ENCODE measurements at places on chromosomes 12 and 14.

DNA sequence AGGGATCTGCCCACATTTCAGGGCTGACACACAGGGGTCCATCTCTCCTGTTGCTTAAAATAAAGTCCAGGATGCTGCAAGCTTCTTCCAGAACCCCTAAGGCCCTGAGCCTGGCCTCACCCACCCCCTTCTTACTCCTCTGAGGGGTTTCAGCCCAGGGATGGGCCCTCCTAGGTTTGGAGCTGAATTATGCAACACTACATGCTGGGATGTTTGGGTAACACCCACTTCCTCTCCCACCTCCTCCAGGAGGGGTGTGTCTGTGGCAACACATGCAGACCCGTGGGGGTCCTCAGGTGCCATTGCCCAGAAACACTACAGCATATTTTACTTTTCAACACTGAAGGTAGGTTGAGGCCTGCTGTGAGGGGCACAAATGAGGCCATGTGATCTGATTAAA is 5.4 kb downstream of the FBLN5 start:
- DNase-seq, result no peak

GRCh38 chr12:122544537-122544936 is 17.5 kb downstream of the KNTC1 start:
- no peak for DNase-seq

GRCh38 chr14:103019826-103020225 is 37.5 kb downstream of the CDC42BPB start:
- no peak for DNase-seq

GRCh38 chr12:23446746-23447145 is 502.7 kb downstream of the SOX5 start:
- DNase-seq, result no peak

DNA sequence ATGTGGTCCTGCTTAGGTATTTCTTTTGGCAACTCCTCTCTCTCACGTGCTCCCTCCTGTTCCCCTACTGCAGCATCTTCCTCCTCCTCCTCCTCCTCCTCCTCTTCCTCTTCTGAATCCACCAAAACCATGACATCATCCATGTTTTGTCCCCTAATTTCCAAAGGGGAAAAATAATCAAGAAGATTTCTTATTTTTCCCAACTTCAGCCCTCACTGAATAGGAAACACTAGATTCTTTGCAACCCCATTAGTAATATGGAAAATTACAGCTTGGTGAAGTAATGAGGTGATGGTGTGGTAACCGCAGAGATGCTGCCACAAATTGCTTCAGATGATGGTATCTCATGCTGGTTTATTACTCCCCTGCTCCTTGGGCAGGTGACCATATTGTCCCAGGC is 7.5 kb upstream of the WSB2 start:
- DNase-seq, result no peak

DNA sequence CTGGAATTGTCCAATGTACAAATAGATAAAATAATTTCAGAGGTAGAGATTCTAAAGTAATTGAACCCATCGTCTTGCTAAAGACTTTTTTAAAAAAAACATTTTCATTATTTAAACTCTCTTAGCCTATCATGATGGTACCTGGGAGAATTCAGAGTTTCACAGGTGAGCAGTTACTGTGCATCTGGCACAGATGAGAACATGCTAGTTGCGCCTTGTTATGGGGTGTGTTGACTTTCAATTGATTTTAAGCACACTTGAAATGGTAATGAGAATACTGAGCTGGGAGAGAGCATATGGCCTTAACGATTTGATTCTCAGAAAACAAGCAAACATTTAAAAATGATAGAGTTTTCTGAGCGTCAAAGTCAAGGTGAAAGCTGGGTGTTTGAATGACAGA is 66.6 kb downstream of the FLRT2 start:
- no peak for DNase-seq

GRCh38 chr12:6936636-6937480 is 6.8 kb upstream of the RNU7-1 start:
- no peak for DNase-seq

DNA sequence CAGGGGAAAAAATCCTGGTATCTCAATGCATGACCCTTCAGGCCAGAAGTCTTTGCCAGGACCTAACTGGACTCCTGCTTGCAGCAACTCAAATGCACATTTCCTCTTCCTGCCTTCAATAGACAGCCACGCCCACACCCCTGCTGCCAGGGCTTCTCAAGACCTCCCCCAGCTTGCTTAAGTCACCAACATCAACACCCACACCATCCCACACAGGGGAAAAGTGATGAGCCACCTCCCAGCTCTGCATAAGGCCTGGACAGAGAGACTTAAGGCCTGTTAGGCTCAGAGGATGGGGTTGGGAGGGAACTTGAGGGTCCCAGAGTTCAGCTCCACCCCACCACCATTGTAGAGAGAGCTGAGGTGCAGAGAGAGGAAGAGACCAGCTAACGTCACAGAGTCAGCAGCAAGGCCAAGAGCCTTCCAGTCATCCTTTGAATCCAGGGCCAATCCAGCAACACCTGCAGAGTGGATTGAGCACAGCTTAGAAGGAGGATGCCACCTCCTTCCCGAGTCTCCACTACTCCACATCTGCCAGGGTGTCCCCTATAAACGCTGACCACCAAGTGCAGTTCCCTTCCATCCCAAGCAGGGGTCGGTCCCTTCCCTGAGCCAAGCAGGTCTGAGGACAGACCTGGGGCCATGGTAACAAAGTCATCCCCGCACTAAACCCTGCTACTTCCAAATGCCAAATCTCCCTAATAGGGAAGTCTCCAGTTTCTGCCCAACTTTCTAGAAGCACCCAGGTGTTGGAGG is 50.0 kb downstream of the KDM2B start:
- no peak for DNase-seq

- DNase-seq, result no peak
Measured at GRCh38 chr12:8629486-8630033, 16.9 kb upstream of the AICDA start.

GRCh38 chr14:84351646-84352045 is 1178.3 kb upstream of the FLRT2 start:
- no peak for DNase-seq

DNA sequence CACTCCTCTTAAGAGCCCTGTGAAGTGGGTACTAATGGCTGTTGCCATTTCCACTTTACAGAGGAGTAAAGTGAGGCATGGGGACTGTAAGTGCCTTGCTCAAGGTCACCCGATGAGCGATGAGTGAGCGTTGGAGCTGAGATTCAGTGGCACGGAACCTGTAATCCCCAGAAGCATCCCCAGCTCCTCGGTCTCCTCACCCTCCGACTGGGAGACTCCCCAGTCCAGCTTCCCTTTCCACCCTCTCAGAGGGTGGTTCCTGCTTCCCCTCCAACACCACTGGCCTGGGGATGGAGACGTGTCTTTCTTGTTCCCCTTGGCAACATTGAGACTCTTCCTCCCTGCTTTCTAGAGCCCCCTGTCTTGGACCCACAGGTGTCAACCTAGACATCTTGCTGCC is 32.6 kb downstream of the TMEM63C start:
- no peak for DNase-seq

GRCh38 chr12:22361785-22362184 is 27.3 kb upstream of the ST8SIA1 start:
- DNase-seq, result no peak

DNA sequence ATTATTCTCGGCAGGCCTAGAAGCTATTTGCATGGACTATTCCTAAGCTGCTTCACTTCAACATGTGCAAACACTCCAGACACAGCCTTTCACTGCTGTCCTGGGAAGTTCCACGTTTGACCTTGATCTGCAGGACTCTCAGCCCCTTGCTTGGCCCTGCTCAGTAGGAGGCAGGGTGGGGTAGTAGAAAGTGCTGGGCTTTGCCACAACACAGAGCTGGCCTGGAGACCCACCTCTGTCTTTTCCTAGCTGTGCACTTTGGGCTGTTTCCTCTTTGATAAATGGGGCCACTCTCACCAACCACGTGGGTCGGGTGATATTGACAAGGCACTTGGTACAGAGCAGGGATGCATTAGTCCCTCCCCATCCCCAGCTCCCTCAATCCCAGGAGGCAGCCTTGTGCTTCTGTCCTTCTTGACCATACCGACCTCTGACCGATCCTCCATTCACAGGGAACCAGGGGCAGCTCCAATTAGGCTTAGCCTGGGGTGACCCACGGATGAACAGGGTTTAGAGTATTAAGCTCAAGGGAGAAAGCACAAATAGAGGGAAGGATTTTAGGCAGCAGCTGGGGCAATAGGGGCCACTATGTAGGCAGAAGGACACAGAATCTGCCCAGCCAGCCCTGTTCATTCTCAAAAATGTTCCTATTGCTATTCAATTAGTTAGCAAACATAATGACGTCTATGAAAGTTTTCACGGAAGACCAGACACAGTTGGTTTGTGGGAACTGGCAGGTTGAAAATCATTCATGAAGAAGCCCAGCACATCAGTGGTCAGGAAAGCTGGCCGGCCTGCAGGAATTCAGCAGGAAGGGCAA is 63.3 kb downstream of the SYNE3 start:
- DNase-seq, result no peak

DNA sequence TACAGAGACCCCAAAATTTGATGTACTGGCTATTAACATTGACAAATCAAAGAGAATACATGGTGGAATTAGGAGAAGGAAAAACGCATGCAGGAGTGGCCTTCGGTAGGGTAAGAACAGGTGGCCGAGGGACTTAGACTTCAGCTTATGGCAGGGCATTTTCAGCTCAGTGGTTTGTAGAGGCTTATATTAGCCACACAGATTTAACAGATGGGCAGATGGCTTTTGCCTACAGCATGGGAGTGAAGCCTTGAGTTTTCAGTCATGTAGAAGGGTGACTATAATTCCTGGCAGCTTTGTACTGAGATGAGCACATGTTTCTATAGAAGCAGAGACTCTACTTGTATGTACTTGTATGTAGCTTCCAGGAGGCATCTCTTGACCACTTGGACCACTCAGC is 40.9 kb upstream of the PLEKHA5 start:
- no peak for DNase-seq

- DNase-seq, result peak; percentile 70
Measured at GRCh38 chr14:83470466-83470865, 1936.8 kb upstream of the SEL1L start.

DNA sequence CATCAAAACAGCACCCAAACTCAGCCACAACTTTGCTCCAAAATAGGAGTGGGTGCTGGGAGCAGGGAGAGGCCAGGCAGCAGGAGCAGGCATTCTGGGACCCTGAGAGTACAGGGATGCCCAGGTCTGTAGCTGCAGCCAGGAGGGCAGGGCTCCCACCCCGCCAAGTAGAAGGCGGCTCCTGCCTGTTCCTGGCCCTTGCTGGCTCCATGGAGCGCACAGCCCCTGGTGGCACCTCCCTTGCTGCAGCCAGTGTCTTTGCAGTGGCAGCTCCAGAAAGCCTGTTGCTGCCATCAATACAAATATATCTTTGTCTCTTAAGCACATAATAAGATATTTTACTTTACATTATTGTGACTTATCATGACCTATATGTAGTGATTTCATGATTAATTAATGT is 1096.5 kb downstream of the FSCB start:
- DNase-seq, result no peak

- DNase-seq, result no peak
Measured at GRCh38 chr12:5520037-5520436, 88.1 kb downstream of the NTF3 start.

DNA sequence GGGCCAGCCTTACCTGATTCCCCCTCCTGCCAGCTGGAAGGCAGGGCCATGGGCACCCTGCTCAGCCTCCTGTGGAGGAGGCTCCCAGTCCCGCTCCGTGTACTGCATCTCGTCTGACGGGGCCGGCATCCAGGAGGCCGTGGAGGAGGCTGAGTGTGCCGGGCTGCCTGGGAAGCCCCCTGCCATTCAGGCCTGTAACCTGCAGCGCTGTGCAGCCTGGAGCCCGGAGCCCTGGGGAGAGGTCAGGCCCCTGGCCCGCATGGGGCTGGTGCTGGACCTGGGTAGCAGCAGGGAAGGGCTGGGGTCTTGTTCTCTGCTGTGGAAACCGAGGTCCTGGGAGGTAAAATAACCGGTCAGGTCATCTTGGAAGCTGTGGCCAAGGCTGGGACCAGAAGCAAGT is 16.4 kb downstream of the PAPLN start:
- DNase-seq, result no peak

- DNase-seq, result no peak
Measured at GRCh38 chr14:69291396-69291795, 31.4 kb downstream of the GALNT16 start.

- DNase-seq, result no peak
Measured at GRCh38 chr14:77589099-77589498, 27.3 kb downstream of the SPTLC2 start.
